ENCODE measurements at places on chromosomes 1 and 21.

- no peak for DNase-seq
These were observed 160.2 kb downstream of the DENND1B start for GRCh38 chr1:197614916-197615692.

GRCh38 chr1:178196631-178197030 lies 102.7 kb downstream of the RASAL2 start:
- no peak for DNase-seq

- DNase-seq = no peak
These were observed 22.7 kb upstream of the ACBD6 start for GRCh38 chr1:180524915-180525714.

- no peak for DNase-seq
These were observed 14.1 kb upstream of the KCNA2 start for GRCh38 chr1:110620250-110620615.

GRCh38 chr1:147109041-147109440 lies 63.2 kb downstream of the PRKAB2 start:
- no peak for DNase-seq

DNA sequence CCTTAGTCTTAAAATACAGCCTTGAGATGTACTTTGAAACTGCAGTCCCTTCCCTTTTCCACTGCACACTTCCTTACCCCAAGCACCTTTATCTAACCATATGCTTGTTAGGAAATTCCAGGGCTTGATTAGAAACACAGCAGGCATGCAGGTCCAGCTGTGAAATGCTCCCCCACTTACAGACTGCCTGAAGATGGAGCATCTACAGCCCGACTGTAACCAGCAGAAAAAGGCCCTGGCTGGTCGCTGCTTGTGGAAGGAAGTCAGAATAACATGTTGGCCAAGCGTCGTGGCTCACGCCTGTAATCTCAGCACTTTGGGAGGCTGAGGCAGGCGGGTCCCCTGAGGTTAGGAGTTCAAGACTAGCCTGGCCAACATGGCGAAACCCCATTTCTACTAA lies 37.2 kb downstream of the VN1R5 start:
- no peak for DNase-seq

DNA sequence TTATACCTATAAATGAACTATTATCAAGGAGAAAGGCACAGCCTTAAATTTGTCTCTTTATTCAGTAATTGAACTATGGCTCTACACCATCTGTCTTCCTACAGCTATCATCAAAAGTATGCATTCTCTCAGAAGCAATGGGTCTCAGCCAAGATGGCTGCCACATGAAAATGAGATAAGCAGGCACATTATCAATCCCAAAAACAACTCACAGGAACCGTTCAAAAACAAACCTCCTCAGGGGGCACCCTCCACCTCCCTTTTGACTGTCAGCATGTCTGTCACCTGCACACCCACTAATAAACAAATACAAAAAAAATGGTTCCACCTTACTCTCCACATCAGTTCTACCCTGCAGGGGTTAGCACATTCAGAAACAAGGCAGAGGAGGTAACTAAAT lies 23.6 kb downstream of the KIAA0319L start:
- DNase-seq = no peak

DNA sequence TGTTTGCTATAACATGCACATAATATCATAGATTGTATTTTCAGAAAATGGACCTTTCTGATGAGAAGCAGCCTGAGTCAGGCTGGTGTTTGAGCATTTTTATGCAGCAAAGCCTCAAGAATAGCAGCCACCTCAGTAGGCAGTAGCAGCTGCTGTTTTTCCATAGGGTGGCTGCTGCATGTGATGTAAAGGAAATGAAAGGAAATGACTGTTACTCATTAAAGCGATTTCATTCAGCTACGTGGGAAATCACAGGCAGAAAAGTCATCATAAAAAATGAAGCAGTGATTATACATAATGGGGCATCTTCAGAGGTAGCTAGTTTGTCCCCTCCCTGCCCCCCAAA lies 110.4 kb downstream of the PATJ start:
- DNase-seq = no peak

- no peak for DNase-seq
These were observed 409.9 kb upstream of the ESRRG start for GRCh38 chr1:217133092-217133491.

DNA sequence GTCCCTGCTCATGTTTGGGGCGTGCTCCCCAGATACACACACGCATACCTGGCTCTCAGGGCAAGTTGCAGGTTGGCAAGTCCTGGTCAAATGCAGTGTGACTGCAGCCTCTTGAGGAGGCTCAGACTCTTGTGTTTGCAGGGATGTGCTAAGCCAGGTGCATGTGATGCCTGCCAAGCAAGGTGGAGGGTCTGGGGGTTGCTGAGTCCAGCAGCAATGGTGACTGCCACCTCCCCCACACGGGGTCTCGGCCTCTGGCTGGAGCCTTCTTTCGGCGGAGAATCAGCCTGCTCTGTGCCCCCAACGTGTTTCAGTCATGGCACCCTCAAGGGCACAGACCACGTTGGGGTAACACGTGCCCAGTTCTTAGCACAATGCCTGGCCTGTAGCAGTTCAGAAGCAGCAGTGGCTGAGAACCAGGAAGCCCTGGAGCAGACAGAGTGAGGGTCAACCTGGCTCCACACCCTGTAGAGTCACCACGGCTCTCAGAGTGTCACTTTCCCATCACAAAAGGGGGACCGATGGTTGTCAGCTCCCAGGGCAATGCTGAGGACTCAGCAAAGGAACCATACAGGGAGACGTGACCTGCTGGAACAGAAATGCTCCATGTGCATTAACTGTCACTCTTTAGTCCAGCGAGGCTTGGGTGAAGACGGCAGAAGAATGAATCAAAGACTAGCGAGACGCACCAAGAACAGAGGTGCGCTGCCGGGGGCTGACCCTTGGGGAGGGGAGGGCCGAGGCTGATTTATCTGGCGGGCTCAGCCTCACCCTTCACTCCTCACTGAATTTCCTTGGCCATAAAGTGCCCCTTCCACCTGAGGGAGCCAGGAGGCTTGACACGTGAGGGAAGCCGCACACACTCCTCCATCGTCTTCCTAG lies 109.0 kb downstream of the PGBD5 start:
- DNase-seq = no peak

DNA sequence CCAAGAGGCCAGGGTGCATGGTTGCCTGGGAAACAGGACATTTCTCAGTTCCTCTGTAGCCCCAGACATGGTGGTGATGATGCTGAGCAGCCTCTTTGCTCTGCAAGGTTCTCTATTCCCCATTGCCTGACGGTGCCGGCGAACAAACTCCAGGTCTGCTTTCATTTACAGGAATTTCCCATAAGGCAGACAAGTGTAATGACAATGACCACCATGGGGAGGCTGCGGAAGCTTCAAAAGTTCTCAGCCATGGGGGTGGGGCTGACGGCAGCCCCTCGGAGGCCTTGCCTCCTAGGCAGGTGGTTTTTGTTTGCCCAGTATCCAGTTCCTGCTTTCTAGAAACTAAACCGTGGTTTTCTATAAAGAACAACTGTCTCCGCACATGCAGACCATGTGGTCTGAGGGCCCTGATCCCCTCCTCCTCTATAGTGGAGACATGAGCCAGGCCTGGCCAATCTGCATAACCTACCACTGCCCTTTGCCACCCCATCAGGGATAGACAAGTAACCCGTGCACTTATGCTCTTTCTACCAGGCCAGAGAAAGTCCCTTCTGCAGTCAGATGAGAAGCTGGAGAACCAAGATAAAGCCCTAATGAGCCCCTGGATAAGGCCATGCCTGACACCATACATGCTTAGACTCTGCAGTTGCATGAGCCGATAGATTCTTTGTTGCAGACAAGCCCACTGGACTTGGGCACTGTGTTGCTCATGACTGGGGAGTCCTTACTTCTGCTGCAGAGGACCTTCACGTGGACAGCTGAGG lies 54.1 kb downstream of the LDLRAD2 start:
- no peak for DNase-seq

DNA sequence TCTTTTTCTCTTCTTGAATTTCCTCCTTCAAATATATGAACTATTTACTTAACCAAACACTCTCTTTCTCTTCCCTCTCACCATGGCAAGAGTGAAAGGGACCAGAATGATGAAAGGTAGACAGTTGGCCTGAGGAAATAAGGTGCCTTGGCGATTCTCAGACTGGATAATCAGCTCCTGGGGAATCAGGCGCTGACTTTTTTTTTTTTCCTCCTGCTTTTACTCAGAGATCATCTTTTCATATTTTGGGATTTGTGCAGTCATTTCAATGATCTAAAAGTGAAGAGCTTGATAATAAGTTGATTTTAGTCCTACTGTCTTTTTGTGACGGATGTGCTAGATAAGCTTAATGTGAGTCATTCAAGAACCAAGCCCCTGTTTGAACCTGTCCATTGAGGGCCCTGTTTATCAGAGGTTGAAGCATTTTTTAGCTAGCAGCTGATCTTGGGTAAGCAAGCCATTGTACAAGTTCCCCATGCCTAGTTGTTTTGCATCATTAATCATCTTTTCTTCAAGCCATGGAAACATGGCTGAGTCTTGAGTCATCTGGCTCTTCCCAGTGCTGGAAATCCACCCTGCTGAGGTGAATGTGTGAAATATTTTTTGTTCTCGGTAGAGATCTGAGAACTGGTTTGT lies 40.8 kb downstream of the ITSN1 start:
- no peak for DNase-seq

GRCh38 chr1:201378804-201379203 lies 1.3 kb upstream of the TNNT2 start:
- DNase-seq = no peak

GRCh38 chr1:7942214-7942921 lies 1.7 kb upstream of the TNFRSF9 start:
- peak; percentile 36 for DNase-seq

- DNase-seq = no peak
These were observed 111.9 kb downstream of the OMA1 start for GRCh38 chr1:58434607-58435006.

- no peak for DNase-seq
These were observed 387.6 kb downstream of the LTN1 start for GRCh38 chr21:28604946-28605537.

DNA sequence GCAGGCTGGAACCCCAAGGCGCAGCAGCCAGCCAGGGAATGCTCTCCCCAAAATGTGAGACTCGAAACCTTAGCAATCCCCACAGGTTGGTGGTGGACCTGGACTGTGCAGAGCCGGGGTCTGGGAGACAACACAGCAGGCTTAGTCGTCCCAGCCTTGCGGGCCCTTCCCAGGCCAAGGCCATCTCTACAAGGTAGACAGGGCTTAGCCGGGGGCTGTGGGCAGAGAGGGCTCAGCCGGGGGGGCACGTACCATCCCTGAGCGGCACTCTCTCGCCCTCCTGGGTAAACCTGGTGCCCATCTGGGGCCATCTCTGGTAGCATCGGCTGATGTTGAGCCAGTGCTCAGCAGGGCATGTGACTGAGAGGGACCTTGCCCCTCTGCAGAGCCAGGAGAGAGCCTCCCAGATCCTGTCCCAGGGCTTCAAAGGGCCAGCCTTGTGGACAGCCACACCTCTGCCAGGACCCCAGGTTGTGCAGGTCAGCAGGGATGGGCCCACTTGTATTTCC lies 2.2 kb upstream of the ACTRT2 start:
- no peak for DNase-seq

- no peak for DNase-seq
These were observed 12.1 kb downstream of the USP24 start for GRCh38 chr1:55203064-55203463.

DNA sequence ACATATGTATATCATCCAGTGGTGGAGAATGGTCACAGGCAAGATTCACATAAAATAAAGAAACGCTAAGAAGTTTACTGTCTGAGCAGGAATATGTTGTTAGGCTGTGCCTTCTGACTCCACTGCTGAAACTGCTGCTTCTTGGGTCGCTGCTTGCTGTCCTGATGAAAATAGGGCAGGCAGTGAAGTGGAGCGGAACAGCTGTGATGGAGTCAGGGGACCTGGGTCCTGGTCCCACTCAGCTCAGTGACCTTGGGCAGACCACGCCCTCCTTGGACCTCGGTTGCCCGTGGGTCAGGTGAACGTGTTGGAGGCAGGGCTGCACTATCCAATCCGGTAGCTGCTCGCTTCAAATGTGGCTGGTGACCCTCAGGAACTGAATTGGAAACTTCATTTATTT lies 33.4 kb upstream of the IFFO2 start:
- no peak for DNase-seq

DNA sequence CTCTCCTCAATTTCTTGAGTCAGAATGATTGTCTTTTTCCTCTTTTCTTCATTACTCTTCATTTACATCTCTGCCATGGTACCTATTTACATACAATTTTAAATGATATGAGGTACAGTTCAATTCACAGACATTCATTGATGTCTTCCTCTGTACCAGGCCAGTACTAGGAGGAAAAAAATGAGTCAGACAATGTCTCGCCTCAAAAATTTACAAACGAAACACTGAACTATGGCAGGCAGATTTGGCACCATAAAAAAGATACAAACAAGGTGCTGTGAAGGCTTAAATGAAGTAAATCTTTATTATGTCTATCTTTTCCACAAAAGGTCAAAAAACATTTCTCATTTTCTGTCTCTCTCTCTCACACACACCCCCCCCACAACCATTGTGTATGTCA lies 71.0 kb downstream of the RGS13 start:
- DNase-seq = no peak

DNA sequence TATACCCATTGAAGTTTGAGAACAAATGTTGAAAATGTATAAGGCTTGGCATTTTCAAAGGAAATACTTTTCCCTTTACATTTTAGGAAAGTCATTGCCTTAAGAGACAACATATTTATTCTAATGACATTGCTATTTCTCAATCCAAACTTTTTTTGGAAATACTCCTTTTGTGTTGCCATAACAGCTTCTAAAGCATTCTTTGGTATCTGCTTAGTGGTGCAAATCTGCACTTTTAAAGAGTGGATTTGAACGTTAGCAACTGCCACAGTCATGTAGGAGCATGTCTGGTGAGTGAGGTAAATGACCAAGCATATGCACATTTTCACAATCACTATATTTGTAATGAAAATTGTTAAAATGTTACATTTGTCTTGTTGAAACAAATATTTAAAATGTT lies 124.4 kb upstream of the GORAB start:
- no peak for DNase-seq

- peak; percentile 41 for DNase-seq
These were observed 809 bp downstream of the SYT11 start for GRCh38 chr1:155859881-155860871.

- no peak for DNase-seq
These were observed 433.3 kb downstream of the DISC1 start for GRCh38 chr1:232059726-232060374.

GRCh38 chr1:79604490-79605198 lies 598.1 kb upstream of the ADGRL4 start:
- no peak for DNase-seq

DNA sequence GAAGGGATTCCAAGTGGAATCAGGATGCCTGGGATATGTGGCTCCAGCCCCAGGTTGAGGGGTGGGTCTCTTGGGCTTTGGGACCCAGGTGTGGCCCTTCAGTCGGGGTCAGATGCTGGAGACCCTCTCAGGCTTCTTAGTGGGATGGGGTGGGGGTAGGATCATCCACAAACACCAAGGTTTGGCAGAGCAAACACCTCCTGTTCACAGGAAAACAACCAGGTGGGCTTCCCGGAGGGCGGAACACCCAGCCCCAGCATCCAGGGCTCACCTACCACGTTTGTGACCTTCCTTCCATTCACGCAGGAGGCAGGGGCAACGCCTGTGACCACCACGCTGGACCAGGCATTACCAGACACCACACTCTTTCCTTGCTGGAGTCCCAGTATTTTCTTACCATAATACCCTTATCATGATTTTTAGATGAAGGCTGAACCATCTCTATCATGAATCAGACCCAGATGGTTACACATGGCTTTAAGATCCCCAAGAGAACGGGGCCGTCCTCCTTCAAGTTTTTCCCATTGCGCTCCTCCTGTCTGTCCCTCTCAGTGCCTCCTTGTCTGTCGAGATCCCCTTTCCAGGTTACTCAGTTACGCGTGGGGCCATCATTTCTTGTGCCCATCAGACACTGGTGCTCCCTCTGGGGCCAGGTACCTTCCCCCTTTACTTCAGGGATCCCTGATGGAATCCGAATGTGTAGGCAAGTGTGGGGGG lies 428.2 kb downstream of the NPHP4 start:
- no peak for DNase-seq
